Cardiac atrium fibroblast (primary cell): ENCODE measurements at places on chromosomes 13 and 19. TPM values are rescaled to one million over a fixed set of nuclear protein-coding genes. Genes with fewer than 3 reads are reported as not detected.

Gene ZNF444
- 17.1 and 19.4 TPM in 2 replicates for total RNA-seq

Gene C13orf42
- not detected in 2 replicates for total RNA-seq

Gene PPFIA3
- total RNA-seq, result 2.8 and 7.6 TPM in 2 replicates

Gene FGF9
- total RNA-seq, result not detected in 2 replicates

Gene TMPRSS9
- not detected in 2 replicates for total RNA-seq

Gene ZNF433
- 2.9 and 6.6 TPM in 2 replicates for total RNA-seq

Gene SLC8A2
- total RNA-seq, result under 0.01 and 0.32 TPM in 2 replicates
